ENCODE measurements at places on chromosomes 5 and 9.

GRCh38 chr9:109599131-109599530, 101.0 kb upstream of the PTPN3 start:
- no peak for DNase-seq

- no peak for DNase-seq
These were observed 75.9 kb downstream of the NMUR2 start for GRCh38 chr5:152329207-152329606.

DNA sequence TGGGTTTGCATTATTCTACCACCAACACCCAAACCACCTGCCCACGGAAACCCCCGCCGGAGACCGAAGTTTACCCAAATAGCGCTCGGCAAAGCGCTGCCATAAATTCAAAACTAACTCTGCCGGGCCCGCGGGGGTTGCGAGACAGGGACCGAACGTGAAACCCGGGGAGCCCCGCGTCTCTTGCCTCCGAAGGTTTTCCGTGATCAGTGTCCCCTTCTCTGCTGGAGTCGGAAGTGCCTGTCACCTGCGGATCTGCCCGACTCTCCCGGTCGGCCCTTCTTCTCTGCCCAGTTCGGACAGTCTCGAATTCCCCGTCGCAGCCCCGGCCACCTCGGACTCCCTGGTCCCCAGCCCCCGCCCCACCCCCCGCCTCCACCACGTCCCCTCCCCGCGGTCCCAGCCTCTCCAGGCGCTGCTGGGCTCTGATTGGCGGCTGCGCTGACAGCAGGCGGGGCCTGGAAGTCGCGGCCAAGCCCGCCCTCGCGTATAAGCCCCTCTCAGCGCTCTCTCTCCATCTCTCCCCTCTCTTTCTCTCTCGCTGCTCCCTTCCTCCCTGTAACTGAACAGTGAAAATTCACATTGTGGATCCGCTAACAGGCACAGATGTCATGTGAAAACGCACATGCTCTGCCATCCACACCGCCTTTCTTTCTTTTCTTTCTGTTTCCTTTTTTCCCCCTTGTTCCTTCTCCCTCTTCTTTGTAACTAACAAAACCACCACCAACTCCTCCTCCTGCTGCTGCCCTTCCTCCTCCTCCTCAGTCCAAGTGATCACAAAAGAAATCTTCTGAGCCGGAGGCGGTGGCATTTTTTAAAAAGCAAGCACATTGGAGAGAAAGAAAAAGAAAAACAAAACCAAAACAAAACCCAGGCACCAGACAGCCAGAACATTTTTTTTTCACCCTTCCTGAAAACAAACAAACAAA, at the start of gene RORB:
RORB (plus strand) TSS at position 517 of the 929 bp plus-strand sequence. CDS start 642 bp downstream, outside the sequence.
- DNase-seq, result no peak

DNA sequence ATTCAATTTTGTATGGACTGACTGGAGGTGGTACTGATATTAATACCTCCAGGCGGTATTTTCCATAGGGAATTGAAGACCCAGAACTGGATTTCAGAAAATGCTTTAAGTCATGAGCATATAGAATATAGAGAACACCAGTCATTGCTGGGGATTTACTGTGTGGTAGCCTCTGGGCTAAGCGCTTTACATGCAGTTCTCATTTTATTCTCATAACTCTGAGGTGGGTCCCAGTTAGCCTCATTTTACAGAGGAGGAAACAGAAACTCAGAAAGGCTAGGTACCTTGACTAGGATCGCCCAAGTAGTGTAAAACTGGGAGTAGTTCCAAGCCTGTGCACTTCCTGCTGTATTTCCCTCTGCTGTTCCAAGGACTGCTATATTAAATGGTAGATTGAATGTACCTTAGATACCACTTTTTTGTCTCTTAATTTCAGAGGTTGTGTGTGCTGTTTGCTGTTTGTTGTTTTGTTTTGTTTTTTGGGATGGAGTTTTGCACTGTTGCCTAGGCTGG, 13.8 kb downstream of the SLC44A1 start:
- no peak for DNase-seq

Data from CD4-positive, alpha-beta T cell treated with Interleukin-15 for 4 hours (primary cell).